Ovary (tissue), 10 donors: ENCODE measurements at places on chromosomes 7 and 10.

DNA sequence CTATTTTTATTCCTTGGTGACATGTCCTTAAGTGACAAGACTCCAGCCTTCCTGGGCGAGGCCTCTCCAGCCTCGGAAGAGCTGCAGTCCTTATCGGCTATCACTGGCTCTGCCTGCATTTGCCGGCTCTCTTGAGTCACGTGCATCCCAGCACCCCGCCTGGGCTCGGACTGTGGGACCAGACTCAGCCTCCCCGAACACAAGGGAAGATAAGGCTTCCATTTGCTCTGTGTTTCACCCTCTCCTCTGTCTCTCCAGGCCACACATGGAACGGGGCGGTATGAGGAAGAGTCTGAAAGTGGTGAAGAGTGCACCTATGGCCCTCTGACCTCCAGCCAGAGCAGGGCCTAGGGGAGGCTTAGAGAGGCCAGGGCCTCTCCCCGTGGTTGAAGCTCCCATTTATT, 4.7 kb downstream of the GDF2 start:
- DNase-seq: no peak

DNA sequence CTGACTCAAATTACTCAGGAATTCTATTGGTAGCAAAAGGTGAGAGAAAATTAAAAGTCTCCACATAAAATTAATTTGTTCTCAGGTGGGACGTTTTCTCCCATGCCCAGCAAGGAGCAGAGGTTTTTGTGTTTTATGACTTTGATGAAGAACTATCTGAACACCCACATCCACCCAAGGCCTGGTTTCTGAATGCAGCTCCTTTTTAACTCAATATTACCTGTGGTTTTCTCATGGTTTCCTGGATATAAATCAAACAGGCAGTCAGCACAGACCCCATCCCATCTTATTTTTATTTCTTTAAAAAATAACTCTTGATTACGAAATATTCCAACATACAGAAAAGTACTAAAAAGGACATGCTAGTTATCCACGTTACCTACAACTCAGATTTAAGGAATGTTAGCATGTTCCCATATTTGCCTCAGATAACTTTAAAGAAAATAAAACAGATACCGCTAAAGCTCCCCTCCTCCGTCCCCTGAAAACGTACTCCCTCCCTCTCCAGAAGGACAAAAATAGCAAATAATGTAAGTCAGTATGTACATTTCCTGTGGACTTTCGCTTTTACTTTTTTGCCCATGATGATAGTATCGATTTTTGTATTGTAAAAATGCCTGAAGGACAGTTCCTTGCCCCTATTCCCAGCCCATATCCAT, 43.4 kb downstream of the GLI3 start:
- no peak for DNase-seq

DNA sequence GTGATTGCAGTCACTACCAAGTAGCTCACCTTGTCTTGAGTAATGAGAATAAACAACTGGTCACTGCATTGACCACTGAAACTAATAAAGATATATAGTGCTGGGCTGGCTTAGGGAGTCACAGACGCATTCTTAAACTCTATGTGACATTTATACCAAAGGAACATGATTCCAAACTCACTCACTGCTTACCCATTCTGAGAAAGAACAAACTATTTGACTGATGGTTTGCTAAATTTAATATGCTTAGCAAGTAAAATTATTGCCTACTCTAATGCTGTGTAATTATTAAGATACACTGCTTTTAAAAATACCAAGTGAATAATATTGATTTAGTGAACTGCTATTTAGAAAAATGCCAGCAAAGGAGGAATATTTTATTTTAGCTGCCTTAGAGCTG, 191.1 kb downstream of the LRMDA start:
- no peak for DNase-seq

DNA sequence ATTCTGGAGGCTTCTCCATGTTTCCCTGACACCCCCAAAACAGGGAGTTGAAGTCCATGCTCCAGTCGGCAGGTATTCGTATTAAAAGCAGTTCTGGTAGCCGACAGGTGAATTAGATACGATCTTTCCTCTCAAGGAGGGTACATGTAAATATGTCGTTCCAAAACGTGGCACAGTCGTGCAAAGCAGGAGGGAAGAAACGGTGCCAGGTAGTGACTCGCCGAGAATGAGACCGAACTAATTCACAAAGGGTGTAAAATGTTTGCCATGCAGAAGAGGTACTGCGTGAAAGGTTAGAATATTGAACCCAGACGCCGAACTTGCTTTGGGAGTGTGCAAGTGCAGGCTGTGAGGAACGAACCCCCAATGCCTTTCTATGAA, 483 bp downstream of the EDRF1 start:
- no peak for DNase-seq

GRCh38 chr10:16968416-16969041, 151.3 kb upstream of the RSU1 start:
- peak; percentile 55 for DNase-seq
